ENCODE measurements at places on chromosomes 6 and 20. TPM values are rescaled to one million over a fixed set of nuclear protein-coding genes. Genes with fewer than 3 reads are reported as not detected.

The GABRR1 gene
- not detected for total RNA-seq

The C6orf118 gene
- total RNA-seq = not detected

The MAN1A1 gene
- 0.12 TPM for total RNA-seq

The EPHA7 gene
- total RNA-seq = not detected

The KIAA0408 gene
- 2.1 TPM for total RNA-seq

GRCh38 chr6:147758303-147758702 lies 249.8 kb downstream of the SAMD5 start:
- no peak for DNase-seq

- no peak for DNase-seq
These were observed 29.9 kb downstream of the RAB44 start for GRCh38 chr6:36727505-36728021.

DNA sequence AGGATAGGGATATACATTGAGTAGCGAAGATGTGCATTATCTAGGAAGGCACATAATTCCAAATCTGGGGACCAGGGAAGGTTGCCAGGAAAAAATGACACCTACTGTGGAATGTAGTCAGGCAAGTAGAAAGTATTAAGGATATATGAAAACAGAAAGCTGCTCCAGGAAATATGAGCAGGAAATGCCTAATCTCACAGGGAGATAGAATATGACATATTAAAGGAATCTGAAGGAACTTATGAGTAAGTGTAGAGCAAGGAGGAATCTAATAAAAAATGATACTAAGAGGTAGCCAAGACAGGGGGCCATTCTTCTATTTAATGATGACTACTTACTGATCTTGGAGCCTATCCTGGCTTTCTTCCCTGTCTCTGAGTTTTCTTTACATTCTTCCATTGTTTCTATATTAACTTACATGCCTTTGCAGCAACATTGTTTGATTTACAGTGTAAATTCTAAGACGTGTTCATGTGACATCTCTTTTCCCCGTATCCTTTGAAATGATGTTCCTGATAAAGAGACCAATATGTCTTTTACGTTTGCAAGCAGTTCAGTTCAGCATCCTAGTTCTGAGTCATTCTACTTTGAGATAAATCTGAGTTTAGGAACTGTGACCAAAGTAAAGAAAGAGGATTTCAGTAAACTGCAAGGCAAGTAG lies 58.6 kb downstream of the TINAG start:
- peak; percentile 4 for DNase-seq

DNA sequence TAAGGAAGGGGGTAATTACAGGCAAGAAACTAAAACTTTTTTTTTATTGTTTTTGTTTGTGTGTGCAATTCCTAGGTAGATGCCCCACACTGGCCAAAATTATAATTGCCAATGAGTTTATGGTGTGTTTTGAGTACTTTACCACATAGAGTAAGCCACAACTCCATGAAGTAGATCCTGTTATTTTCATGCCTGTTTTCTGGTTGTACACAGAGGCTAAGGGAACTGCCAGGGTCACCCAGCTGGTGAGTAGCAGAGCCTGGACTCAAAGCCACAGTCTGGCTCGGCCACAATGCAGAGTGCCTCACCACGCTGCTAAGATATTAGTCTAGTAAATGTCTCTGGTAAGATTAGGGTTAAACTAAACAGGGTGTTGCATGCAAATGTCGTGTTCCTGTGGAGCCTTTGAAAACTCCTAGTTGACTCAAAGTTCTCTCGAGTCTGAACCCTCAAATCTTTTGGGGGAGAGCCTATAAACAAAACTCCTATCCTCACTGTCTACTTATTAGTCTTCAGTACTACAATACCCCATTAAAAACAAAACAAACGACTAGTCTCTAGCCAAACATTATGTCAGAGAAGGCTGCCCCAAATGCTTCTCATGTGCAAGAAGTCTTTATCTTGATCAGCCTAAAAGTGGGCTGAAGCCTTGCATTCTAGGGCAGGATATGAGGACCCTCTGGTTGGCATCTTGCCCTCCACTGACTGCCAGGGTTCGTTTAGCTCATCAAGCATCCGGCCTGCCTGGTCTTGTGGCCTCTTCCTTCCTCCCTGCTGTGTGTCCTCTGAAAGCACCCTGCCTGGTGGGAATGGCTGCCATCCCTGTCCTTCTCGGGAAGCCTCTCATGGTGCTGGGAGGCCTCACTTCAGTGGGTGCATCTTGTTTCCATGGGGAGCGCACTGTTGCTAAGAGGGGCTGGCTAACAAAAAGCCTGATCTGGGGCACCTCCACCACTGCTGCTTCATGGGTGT lies 4.2 kb downstream of the DUSP22 start:
- DNase-seq = no peak

- DNase-seq = peak; percentile 69
These were observed 7.0 kb downstream of the UBD start for GRCh38 chr6:29552512-29553051.

- no peak for DNase-seq
These were observed 691.9 kb downstream of the RFPL4B start for GRCh38 chr6:113039005-113039404.

GRCh38 chr6:4676016-4676415 lies 100.2 kb upstream of the CDYL start:
- DNase-seq = no peak

GRCh38 chr6:123913863-123914262 lies 110.2 kb downstream of the NKAIN2 start:
- DNase-seq = no peak

DNA sequence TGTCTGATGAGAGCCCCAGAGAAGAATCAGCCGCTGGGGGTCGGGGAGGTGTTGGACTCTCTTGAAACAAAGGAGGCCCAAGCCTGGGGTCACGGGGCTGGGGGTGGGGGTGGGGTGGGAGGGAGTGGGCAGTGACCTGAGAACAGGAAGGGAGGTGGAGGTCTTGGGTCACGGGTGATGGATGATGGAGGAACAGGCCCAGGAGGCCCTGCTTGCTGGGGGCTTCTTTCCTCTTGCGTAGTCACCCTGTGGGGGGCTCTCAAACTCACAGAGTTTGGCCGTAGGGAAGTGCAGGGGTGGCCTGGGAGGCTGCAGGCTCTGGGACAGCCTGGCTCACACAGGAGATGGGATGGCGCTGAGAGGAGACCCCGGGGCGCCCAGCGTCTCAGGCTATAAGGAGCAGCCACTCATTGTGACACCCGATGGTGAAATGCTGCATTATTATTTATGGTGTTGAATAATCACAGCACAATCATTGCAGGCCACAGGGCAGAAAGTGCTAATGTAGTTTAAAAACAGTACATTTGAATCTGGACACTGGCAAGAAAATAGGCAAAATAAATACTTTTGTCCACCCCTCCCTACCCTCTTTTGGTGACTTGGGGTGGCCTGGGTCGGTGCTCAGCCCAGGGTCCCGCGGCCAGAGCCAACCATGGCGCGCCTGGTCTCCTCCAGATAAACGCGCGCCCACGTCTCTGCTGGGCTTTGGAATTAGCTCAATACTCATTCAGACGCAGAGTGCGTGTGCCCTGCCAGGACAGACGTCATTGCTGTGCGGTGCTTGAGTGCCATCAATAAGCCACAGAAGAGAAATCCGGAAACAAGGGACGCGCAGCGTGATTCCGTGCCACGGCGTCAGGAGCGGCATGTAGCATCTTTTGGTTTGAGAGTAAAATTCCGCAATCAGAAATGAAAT lies 27.3 kb upstream of the BHLHE23 start:
- DNase-seq = no peak

GRCh38 chr6:25103603-25104002 lies 167.8 kb upstream of the RIPOR2 start:
- no peak for DNase-seq

- DNase-seq = no peak
These were observed 2.2 kb downstream of the ADISSP start for GRCh38 chr20:3765171-3765882.
